Kidney tubule cell (primary cell): ENCODE measurements at places on chromosomes 7 and 10.
A peak's percentile ranks its signal among the peaks of the same experiment; 100 is the strongest.

GRCh38 chr7:44541028-44541869, at the start of gene NPC1L1:
Gene NPC1L1, minus strand, starts transcription at chr7:44541330. Its CDS starts 71 bp downstream, at chr7:44541259.
- DNase-seq, result peak; percentile 25

DNA sequence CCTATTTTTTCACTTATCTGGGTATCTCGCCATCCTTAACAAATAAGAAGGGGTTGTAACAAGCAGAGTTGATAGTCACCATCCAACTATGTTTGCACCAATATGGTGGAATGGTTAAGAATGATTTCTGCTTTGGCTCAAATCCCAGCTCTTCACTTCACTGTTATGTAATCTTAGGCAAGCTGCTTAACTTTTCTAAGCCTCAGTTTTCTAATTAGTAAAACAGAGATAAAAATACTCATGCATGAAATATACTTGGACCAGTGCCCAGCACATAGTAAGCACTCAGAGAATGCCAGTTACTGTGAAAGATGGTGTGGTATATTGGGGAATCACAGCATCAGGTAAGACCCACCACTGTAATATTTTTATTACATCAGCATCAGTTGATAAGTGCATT, 33.6 kb downstream of the ABCB1 start:
- peak; percentile 59 for DNase-seq

DNA sequence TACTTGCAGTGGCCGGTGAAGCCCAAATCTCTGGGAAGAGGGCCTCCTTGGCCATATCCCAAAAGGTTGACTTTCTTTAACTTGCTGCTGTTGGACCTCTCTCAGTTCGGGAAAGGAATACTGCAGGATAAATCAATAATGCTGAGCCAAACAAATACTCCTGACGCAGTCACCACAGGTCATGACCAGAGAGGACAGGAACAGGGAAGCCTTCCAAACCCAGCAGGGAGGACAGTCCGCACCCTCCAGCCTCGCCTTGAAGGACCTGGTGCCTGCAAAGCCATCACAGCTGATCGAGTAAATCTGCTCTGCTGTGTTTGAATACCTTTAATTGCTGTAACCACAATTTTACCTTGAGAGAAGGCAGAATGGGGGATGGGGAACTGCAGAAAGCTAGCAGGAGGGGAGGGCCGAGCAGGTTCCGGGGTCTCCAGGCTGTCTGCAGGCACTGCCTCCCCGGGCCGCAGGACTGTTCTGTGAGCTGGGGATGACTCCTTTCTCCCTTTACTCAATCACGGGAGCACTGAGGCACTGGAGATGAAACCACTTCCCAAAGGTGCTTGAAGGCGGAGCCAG, 20.8 kb upstream of the INSIG1 start:
- DNase-seq, result no peak

DNA sequence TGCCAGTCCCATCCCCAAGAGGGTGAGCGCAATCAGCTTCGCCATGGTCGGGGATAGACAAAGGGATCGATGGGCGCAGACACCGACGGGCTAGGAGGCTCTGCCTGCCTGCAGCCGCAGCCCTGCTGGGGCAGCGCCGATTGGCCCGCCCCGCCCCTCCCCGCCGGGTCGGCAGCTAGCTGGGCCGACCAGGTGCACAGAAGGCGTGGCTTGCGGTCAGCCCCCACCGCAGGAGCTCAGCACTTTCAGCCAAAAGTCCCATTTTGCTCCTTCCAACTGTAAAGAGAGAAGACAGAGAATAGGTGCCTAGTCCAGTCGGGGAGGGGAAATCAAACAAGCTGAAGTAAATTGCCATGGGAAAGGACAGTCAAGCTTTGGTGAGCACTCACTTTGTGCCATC, at the start of gene PON1:
PON1 (minus strand) TSS at position 102 of the 400 bp plus-strand sequence; CDS start at position 45, 57 bp downstream.
- DNase-seq, result no peak

- DNase-seq, result no peak
Measured at GRCh38 chr7:128108129-128108528, 76.9 kb upstream of the LRRC4 start.

DNA sequence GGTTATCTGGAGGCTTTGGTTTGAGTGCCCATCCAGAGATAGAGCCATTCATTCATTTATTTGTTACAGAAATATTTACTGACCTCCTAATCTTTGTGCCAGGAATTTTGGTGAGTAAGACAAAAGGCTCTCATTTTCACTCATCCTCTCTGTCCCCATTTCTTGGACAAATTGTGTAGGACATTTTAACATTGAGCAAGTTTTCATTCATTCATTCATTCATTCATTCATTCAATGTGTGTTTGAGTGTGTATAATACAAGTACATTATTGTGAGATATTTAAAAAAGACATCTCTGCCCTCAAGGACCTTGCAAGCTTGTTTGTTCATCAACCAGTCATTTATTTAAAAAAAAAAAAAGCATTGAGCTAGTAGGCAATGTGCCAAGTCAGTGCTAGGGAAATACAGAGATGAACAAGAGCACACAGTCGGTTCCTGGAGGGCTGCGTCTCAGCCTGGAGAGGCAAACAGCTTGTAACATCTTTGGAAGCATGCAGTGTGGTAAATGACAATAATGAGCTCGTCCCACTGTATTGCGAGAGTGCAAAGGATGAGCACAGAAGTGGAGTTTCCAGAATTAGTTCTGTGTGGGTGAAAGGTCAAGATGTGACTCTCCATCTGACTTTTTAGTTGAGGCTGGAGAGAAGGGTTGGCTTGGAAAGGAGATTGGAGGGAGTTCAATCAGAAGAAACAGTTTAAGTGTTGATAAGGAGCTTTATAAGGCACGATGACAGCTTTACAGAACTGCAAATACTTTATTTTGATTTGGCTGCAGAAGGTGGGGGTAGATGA, 50.5 kb upstream of the HBP1 start:
- peak; percentile 17 for DNase-seq

DNA sequence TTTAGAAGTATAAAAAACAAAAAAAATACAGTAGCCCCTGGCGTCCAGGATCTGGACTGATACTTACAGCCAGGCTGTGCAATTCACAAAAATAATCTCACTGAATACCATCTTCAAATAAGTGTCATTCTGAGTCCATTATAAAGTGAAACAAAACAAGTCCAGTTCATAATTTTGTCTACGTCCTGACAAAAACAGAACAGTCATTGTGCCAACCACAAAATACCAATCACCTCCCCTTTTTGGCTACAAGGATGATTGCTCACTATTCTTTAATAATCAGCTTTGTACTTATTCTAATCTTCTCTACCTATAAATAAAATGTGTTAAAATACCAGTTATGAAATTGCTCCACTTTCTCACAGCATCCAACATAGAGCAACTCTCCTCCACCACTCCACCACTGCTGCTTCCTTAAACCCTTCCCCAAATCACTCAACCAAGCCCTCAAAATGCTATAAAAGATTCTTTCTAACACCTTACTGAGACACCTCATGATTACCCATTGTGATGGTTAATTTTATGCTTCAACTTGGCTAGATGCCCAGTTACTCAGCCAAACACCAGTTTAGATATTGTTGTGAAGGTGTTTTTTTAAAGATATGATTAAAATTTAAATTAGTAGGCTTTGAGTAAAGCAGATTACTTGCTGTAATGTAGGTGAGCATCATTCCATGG, 479.8 kb upstream of the SEMA3A start:
- DNase-seq, result peak; percentile 76

DNA sequence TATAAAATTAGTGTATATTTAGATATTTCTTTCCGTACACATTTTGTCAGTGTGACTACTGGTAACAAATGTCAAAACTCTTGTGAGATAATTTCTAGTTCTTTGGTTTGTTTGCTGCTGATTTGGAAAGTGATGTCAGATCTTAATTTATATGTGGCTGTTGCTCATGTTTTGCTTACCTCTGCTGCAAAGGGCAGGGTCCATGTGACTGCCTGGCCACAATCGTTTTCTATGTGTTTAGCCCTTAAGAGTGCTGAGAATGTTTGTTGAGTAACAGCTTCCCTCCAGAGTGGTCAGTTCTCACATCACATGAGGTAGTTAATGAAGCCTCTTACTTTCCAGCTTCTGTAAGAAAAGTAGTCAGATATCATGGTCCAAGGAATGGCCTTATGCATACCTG, 4.2 kb downstream of the NRBF2 start:
- peak; percentile 51 for DNase-seq

GRCh38 chr7:143458263-143458662, 15.0 kb downstream of the TAS2R60 start:
- DNase-seq, result no peak

- DNase-seq, result no peak
Measured at GRCh38 chr10:115871855-115872254, 401.2 kb downstream of the GFRA1 start.

DNA sequence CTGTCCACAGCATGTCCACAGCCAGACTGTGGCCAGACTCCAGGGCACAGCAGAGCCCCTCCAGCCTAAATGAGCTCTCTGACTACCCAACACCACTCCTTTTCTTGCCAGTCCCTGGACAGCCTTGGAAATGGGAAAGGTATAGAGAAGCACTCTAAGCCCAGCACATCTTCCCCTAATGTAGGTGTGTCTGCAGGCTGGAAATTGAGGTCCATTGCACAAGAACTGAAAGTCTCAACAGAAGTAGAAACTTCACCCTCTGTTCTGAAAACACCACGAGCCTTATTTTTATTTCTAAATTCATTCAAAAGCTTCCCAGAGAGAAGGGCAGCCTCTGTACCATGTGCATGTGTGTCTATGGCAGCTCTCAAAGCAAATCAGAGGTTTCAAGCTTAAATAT, 3.7 kb upstream of the KCNMA1 start:
- DNase-seq, result no peak

GRCh38 chr7:83879063-83879462, 230.1 kb upstream of the SEMA3E start:
- DNase-seq, result no peak

DNA sequence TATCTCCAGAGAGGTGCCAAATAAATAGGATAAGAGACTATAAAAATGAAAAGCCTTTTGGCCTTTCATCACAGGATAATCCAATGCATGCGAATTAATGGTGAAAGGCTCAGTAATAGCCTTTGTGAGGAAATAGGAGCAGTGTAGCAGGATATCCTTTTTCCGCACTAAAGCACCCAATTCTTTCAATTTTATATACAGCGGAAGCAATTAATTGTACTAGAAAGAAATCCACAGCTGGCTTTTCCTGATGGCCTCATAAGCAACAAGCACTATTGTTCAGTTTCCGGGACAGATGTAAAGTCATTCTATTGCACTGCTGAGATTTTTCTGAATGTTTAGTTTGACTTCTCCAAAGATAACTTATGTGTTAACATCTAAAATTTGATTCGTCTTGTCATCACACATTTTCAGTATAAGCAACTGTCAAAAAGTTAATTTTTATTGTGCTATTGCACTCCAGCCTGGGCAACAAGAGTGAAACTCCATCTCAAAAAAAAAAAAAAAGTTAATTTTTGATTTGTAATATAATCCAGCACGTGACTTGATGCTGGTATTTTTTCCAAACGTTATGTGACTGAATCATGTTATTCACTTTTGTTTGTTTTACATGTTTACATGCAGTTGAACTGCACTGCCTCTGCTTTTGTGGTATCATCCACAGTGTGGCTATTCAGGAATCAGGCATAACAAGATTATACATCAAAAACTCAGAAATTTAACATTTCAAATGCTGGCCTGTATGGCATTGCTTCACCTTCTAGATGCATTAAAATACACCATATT, 8.4 kb upstream of the BMPR1A start:
- DNase-seq, result no peak

DNA sequence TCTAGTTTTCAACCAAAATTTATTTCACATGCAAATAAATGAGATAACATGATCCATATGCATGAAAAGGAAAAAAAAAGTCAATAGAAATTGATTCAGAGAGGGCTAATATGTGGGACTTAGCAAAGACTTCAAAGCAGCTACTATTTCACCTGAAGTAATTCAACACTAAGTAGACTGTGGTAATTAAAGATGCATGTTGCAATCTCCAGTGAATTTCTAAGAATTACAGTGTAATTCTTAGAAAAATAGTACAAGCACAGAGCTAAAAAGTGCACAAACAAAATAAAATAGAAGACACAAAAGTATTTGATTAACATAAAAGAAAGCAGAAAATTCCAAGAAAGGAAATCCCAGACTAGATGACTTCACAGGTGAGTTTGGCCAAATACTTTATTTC, 25.7 kb downstream of the GPR22 start:
- DNase-seq, result no peak

- no peak for DNase-seq
Measured at GRCh38 chr10:119597405-119598186, 832 bp upstream of the TIAL1 start.

GRCh38 chr7:68691261-68692216, 906.7 kb upstream of the AUTS2 start:
- peak; percentile 97 for DNase-seq

DNA sequence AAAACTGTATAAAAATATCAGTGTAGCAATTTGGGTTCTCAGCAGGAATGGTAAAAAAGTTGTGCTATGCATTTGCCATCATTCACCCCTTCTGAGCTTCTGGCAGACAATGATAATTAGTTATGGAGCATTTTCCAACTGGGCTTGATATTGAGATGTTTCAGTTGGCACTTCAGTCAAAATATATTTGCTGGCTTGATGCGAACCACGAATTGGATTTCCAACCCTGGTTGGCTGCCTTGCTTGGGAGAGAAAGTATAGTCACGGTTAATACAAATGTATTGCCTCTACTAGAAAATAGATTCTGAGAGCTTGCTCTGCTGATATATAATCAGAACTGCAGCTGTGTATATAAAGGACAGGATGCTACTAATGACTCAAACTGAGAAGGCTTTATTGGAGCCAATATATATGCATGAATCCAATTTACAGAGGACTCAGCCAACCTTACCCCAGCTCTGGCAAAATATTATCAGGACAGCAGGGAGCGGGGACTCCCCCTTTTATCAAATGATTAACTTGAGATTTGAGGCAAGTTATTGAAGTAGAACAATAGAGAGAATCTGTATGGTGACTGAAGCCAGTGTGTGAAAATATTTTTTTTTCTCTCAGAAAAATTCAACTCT, 219.8 kb upstream of the SMIM30 start:
- peak; percentile 58 for DNase-seq

- no peak for DNase-seq
Measured at GRCh38 chr10:13617116-13617515, 30.4 kb downstream of the PRPF18 start.

GRCh38 chr7:2016761-2017480, 215.8 kb downstream of the MAD1L1 start:
- no peak for DNase-seq

DNA sequence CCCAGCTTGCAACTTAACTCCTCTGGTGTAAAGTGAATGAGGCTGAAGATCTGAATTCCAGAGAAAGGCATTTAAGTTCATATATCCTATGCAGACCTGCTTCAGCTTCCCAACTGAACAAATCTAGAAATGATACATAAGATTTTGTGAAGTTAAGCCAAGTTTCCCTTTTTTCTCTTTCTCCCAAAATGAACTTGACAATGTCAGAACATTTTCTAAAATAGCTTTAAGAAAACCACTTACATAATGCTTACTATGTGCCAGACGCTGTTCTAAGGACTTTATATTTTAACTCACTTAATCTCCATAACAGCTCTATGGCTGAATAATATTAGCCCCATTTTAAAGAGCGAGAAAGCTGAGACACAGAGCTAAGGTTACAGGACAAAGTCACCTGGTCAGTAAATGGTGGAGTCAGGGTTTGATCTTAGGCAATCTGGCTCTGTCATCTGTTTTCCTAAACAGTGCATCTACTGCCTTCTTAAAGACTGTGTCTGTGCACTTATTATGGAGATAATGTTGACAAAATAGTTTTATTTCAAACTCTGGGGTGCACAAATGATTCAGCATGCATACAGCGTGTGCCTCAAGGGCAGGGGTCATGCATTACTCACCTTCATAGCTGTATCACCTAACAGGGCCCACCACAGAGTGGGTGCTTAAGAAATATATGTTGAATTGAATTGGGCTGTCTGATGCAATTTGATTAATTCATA, 66.8 kb downstream of the RHOBTB1 start:
- DNase-seq, result peak; percentile 17

GRCh38 chr7:120521761-120522737, 249.1 kb downstream of the KCND2 start:
- no peak for DNase-seq

GRCh38 chr10:62025134-62025794, 123.8 kb downstream of the ARID5B start:
- no peak for DNase-seq
